ENCODE measurements at places on chromosomes 3 and 15.

- DNase-seq = no peak
These were observed 3.3 kb downstream of the CALML4 start for GRCh38 chr15:68201879-68202261.

DNA sequence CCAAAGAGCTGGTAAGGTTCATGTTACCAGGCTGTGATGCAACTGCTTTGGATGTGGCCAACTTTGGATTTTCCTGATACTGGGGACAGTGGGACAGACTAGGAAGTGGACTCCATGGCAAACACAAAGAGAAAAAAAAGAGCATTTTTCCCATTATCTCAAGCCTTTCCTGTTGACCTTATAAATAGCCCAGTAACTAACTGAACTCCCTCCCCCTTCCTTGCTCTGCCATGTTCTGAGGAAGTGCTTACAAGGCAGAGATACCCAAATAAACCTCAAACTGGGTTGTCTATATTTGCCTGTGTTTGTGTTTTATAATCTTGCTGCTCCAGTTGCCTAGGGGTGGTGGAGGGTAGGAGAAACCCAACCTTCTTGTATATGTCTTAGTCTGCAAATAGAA is 27.3 kb upstream of the SLC9A9 start:
- no peak for DNase-seq

DNA sequence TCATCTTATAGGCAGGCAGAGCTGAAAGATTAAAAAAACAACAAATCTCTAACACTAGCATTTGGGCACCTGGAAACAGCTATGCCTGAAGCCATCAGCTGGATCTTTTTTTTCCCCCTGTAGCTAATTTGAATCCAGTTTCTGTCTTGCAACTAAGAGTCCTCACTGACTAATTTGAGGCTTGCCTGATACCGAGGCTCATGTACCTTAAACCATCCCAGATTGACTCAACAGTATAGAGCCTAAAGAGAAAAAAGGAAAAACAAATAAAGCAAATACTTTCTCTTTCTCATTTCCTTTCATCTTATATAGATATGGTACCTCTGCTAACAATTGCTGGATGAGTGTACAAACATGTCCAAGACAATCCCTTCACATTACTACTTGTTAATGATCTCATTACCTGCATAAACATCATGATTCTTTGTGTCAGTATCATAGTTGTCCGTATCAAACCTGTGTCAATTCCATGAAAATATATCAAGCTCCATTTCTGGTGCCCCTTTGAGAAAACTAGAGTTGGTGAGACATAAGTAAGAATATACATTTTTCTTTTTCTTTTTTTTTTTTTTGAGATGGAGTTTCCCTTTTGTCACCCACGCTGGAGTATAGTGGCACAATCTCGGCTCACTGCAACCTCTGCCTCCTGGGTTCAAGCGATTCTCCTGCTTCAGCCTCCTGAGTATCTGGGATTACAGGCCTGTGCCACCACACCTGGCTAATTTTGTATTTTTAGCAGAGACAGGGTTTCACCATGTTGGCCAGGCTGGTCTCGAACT is 43.1 kb downstream of the BHLHE40 start:
- peak; percentile 30 for DNase-seq

GRCh38 chr3:172124271-172124670 is 84.9 kb downstream of the FNDC3B start:
- DNase-seq = no peak

DNA sequence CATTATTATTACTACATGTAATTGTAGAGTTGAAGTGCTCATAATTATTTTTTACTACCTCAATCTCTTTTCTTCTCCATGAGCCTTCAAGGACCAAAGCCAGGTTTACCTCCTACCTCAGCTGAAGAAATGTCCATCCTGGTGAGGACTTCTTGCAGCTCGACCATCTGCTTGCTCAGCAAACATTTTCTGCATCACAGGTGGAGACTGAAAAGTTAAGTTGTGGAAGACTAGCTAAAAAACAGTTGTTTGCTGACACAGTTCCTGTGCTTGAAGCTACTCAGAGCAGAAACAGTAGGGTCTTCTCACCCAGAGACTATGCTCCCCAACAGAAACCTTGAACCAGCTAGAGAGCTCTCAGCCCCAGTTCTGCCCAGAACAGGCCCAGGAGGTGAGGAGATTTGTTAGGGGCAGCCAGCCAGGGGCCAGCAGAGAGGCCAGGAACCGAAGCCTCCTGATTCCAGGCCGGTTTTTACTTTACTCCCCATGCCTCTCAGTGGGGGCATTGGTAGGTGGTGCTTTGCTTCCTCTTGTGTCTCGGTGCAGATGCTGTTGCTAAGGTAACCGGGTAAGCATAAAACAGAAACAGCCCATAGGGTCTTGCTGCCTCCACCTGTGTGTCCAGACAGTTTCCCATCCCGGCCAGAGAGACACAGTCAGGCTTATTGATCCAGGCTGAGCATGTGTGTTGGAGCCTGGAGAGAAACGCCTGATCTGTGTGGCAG is 54.9 kb downstream of the CCNL1 start:
- DNase-seq = no peak

GRCh38 chr15:89980896-89981295 is 20.2 kb upstream of the ZNF710 start:
- DNase-seq = no peak

- peak; percentile 24 for DNase-seq
These were observed 351.0 kb downstream of the MCTP2 start for GRCh38 chr15:94582368-94582767.

DNA sequence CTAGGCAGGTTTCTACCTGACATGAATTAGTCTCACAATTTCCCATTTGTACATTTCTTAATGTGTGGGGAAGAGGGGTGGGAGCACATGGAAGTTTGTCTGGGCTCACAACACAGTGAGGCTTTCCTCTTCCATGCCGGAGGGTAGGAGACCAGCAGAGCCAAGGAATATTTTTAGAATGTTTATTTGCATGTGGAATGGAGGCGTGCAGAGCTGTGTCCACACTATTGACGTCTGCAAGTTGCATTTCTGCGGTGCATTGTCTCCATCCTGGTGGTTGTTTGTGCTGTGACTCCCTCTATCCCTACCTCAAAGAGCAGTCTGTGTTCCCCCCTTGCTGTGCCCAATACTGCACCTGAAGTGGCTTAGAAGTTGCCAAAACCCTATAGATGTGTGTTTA is 103.1 kb upstream of the LRTM1 start:
- DNase-seq = no peak

DNA sequence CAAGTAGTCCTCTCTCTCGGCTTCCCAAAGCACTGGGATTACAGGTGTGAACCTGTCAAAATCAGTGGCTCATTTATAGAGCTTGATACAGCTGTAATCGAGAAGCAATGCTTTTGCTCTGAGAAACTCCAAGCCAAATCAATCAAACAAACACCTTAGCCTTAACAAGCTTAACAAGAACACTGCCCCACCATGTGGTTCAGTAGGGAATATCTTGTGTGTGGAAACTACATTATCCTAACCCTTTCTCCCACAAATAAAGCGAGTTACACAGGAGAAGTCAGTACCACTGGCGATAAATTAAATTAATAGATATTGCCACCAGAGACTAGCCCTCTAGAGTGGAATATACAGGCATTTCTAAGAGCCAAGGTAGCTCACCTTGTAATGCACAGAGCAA is 13.9 kb downstream of the CDAN1 start:
- no peak for DNase-seq

- no peak for DNase-seq
These were observed 24.0 kb downstream of the RMDN3 start for GRCh38 chr15:40731034-40731433.

GRCh38 chr3:38120693-38121450 is 16.1 kb downstream of the ACAA1 start:
- no peak for DNase-seq

DNA sequence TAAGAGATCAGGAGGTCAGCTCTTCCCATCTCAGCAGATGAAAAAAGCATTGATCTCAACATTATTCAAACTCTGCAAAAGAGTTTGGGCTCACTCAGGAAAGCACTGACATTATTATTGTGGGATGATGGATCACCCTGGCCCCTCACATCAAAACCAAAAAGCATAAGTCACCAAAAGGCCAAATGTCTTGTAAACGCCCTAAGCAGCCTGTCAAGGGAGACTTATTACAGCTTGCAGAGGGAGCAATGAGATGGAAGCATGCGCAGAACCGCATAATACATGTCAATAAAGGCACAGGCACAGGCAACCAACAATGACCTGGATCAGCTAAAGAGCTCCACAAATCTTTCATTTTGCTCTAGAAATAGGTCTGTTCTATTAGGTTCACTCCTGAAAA is 4.6 kb downstream of the FSIP1 start:
- DNase-seq = no peak

DNA sequence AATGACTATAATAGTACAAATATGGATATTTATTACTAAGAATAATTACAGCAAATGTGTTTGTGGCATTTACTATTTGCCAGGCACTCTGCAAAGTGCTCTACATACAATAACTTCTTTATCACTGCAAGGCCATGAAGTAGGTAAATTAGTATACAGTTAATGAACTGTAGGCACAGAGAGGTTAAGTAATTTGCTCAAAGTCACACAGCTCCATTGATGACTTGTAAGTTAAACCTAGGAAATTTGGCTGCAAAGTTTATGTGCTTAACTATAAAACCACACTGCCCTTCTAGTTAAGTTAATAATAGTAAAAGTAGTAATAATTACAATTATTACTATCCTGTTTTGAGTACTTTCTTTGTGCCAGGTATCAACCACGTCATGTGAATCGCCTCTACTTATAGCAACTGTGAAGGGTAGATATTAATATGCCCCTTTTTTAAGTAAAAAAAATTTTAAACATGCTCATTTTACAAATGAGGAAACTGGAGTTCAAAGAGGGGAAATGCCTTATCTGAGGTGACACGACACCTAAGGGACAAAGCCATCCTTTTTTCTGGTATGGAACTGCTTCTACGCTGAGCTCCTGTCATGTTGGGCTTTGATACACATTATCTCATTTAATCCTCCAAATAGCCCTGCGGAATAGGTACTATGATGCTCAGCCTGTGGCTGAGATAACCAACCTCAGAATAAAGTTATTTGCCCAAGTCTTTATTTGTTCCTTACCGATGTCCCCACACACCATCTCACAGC is 8.5 kb downstream of the BHLHE40 start:
- DNase-seq = no peak

GRCh38 chr3:186590580-186591295 is 20.2 kb downstream of the DNAJB11 start:
- DNase-seq = no peak

DNA sequence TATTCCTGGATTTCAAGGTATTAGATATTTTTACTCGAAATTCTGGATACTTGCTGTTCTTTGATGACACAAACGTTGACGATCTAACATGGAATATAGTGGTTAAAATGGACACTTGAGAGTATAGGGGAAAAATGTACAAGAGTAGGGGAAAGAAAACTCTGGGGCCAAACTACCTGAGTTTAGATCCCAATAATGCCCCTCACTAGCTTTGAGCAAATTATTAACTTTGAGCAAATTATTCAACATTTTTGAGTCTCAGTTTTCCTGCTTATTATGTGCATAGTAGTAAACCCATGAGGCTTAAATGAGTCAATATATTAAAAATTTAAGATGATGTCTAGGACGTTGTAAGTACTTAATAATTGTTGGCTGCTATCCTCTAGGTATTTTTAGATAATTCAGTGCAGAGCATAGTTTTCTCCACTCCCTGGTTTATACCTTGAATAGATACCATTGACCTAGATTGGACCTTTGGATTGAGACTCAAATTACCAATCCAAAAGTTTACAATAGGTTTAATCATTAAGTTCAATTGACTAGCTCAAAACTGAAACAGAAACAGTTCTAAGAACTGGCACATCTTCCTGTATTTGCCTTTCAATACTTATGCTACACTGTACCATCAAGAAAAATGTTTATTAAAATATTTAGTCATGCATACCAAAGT is 4.5 kb downstream of the ADGRG7 start:
- DNase-seq = no peak

- peak; percentile 92 for DNase-seq
These were observed 257.2 kb upstream of the TPRG1 start for GRCh38 chr3:188914552-188914951.

GRCh38 chr3:126930936-126931600 is 51.8 kb upstream of the PLXNA1 start:
- no peak for DNase-seq

DNA sequence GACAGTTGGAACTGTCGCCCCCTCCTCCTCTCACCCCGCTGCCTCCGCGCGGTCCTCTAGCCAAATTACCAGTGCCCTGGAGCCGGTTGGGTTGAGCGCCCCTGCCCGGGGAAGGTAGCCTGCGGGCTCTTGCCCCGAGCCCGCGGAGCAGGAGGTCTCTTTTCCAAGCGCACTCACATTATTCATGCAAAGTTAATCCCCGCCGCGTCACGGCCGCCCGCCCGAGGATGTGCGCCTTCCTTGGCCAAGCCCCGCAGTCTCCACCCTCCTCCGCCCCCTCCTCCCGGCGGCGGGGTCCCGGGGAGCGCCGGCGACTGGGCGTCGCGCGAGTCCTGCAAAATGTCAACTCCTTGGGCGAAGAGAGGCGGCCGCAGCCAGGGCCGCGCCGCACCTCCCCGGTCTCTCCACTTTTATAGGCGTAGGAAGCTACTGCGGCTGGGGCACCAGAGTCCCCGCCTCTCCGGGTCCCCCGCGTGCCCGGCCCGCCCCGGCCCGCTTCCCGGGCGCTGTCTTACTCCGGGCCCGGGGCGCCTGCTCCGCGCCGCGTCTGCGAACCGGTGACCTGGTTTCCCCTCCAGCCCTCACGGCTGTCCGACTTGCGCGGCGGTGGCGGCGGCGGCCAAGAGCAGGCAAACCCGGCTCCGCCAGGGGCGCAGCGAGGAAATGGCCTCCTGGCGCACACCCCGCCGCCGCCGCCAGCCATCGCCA is at the start of gene THRB:
TSS of gene THRB (minus strand) at position 233 of the 708 bp plus-strand sequence.
- peak; percentile 66 for DNase-seq

DNA sequence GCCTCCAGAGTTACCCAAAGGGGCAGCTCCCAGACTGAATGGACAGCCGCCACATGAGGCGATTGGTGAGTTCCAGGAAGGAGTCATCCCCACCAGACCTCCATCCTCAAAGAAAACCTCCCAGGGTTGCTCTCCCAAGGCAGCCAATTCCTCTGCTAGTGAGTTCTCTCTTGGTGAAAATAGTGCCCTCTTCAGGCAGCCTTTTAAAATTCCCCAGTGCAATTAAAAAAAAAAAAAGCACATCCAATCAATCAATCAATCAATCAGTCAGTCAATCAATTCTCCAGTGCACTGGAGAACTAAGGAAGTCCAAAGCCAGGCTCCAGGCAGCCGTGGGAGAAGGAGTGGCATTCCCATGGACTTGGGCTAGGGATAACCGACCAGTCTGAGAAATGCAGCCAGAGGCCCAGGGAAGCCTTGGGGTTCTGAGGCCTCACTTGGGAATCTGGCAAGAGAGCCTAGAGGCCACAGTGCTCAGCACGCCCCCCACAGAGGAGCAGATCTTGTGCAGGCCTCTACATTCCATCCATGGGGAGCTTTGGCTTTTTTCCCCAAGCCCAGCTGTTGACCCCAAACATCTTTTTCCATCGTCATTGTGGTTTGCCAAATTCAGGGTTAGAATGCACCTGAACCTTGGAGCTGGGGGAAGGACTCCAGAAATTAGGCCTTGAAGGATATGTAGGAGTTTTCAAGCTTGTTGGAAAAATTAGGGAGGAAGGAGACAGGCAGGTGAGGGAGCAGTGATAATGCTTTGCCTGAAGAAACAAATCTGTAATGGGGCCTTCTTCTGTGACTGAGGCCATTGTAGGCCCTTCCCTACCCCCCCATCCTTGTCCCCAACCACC is 4.8 kb downstream of the PAQR5 start:
- DNase-seq = no peak

- peak; percentile 42 for DNase-seq
These were observed 7.9 kb upstream of the DOCK3 start for GRCh38 chr3:50666837-50667236.

- DNase-seq = no peak
These were observed 810 bp downstream of the PTPRG start for GRCh38 chr3:61562042-61562720.
